IPS-NIHi11 (cell line): ENCODE measurements at places on chromosomes 2 and 18.

DNA sequence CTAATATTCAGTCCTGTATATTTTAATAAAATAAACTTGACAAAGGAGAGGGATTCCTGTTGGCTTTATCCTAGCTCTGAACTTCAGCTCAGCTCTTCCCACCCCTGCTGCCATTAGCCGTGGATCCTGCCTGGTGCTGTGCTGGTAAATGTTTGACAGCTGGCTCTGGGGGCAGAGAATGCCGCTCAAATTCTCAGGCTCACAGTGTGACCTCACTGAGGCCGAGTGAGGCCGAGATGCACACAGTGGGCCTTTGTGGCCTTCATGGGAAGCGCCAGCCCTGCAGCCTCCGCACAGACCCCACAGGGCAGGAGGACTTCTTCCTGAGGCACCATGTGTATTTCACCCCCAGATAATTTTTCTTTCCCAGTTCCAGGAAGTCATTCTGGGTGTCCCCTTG, 16.5 kb upstream of the FAHD2A start:
- no peak for DNase-seq

- DNase-seq = no peak
These were observed 54.2 kb downstream of the ACTR2 start for GRCh38 chr2:65281627-65282351.

DNA sequence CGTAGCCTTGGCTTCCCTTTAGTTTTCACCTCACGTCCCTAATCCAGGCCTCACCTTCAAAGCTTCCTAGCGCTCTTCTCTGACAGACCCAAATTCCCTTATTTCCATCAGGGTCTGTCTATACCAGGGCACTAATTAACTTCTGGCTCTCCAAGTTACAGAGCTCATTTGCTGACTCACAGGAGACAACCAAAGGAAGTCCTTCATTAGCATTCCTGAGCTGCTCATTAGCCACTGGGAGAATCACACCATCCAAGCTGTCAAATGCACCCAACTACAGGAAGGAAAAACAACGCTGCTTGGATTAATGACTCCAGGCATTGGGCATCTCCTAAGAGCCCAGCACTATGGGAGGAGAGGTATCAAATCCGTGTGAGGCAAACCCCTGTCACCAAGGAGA, 109.8 kb upstream of the ALK start:
- DNase-seq = no peak

- DNase-seq = no peak
These were observed 48.9 kb upstream of the RMDN2 start for GRCh38 chr2:37876227-37876626.

- no peak for DNase-seq
These were observed 145.3 kb downstream of the NCKAP5 start for GRCh38 chr2:133422931-133423351.

- no peak for DNase-seq
These were observed 124.4 kb upstream of the SETBP1 start for GRCh38 chr18:44556296-44556695.

GRCh38 chr2:197240421-197241041, 70.0 kb downstream of the ANKRD44 start:
- DNase-seq = no peak

GRCh38 chr2:20300656-20301055, 50.0 kb downstream of the PUM2 start:
- no peak for DNase-seq

DNA sequence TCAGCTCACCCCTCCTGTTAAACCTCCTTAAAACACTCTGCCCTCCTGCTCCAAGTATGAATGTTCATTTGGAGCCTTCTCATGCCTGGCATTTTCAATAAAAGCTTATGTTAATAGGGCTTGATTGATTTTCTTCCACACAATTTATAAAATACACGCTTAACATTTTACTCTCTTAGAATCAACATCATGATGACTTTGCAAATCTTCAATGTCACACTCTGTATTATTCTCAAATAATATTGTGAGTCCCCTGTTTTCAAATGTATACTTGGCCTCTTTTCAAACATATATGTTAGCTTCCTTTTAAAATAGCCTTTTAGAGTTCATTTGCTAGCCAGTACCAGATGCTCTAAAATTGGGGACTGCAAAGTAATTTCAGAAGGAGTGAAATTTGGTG, 520.3 kb downstream of the LRRTM4 start:
- DNase-seq = no peak

DNA sequence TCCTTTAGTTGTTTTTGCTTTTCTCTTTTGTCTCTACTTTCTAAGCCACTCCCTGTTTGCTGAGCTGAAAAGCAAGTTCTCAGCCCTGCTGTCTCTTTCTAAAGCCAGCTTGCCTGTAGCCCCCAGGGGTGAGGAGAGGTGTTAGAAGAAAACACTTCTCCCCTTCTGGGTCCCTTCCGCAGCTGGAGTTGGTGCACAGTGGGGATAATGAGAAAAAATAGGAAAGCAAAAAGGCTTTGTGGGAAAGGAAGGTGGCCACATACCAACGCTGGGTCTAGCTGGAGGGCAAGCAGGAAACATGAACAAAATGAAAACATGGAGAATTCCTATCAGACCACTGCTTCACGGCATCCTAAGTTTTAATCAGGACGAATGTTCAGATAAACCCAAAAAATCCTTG, 15.5 kb upstream of the SLC20A1 start:
- no peak for DNase-seq

DNA sequence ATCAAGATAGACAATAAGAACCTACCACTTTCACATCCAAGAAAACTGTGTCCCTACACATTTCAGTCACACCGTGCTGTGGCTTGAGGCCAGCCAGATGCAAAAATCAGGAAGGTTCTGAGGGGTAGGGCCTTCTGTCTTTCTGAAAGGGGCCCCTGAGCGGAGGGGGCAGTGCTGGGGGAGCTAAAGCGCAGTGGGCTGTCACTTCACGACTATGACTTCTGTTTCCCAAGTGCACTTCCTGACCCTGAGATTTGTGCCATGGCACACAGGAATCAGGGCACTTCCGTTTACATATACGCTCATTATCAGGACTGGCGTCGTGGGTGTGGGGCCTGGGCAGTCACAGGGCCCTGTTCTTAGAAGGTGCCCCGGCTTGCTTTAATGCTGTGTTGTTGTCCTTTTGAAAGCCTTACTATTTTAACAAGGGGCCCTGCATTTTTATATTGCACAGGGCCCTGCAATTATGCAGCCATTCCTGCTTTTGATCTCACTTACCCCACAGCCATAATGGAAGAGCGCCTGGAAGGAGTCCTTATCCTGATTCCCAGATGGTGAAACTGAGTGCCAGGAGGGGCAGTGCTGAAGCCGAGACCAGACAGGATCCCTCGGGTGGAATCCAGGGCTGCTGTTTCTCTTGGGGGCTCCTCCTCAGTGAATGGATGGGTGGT, 620 bp downstream of the NGEF start:
- no peak for DNase-seq

DNA sequence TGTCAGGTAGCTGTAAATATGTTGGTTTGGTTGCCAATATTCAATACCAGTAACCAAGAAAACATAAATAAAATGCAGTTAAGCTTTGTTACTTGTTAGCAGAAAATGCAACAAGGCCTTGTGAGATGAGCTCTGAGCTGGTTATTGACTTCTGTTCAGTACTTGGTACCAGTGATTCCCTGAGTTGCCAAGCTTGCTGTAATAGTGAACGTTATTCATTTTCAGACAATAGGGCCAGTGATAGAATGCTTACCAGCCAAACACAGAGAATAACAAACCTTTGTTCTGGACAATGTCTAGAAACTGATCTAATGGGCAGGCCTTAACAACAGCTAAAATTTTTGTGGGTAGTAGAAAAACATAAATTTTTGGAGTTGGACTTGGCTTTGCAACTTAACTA, 29.5 kb downstream of the RASGRP3 start:
- no peak for DNase-seq

- DNase-seq = no peak
These were observed 28.8 kb downstream of the FBLN7 start for GRCh38 chr2:112166806-112167499.

GRCh38 chr18:60092073-60092472, 192.3 kb downstream of the PMAIP1 start:
- DNase-seq = no peak

GRCh38 chr18:42105394-42105793, 150.4 kb downstream of the PIK3C3 start:
- DNase-seq = no peak

DNA sequence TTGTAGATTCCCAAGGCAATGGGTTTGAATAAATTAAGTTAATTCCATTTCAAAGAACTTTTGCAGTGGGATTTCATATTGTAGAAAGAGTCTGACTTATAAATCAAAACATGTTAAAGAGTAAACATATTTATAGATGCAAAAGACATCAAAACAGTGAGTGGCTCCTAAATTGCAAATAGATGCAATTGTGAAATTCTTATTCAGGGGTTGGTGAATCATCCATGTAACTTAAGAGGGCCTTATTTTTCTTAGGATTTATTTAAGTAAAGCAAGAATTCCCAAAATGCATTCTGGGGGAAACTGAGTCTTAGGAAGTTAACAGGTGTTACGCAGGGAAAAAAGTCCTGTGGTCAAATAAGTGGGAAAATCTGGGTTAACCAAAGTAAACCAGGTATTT, 11.3 kb downstream of the TANC1 start:
- DNase-seq = no peak

GRCh38 chr2:154587739-154588138, 110.8 kb upstream of the KCNJ3 start:
- no peak for DNase-seq

GRCh38 chr18:58359218-58359617, 269.7 kb downstream of the ALPK2 start:
- DNase-seq = no peak

- no peak for DNase-seq
These were observed 55.1 kb downstream of the ADD2 start for GRCh38 chr2:70712916-70713315.

DNA sequence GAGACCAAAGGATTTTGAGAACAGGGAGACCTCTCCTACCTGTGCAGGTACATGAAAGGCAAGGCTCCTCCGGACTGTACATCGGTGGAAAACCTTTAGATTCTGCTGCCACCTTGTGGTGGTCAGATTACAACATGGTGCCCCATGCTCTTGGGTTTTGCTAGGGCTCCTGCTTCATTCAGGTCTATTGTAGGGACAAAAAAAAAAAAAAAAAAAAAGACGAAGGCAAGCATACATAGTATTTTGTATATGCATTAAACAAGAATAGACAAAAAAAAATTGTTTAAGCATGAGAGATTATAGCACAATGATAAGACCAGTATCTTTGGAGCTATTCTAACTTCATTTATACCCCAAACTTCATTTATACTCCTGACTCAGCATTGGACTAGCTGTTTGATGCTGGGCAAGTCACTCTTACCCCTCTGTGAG, 27.4 kb upstream of the SPR start:
- peak; percentile 78 for DNase-seq

GRCh38 chr18:36309436-36310391, 12.2 kb downstream of the FHOD3 start:
- DNase-seq = no peak

DNA sequence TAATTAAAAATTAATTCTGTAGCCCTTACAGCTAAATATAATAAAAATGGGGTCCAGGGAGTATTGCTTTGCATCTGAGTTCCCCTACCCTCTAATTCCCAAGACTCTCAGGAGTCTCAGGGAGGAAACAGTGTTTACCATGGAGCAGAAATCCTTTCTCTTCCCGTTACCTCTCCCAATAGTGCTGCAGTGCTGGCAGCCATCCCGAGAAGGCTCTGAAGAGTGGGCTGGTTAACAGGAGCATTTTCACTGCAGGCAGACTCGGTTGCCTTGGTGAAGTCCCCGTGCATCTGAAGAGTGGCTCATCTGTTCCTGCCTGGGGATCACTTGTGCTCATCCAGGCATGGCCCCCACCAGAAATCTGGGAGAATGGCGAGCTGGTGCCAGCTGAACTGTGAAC, 41.8 kb upstream of the TMEM178A start:
- no peak for DNase-seq

DNA sequence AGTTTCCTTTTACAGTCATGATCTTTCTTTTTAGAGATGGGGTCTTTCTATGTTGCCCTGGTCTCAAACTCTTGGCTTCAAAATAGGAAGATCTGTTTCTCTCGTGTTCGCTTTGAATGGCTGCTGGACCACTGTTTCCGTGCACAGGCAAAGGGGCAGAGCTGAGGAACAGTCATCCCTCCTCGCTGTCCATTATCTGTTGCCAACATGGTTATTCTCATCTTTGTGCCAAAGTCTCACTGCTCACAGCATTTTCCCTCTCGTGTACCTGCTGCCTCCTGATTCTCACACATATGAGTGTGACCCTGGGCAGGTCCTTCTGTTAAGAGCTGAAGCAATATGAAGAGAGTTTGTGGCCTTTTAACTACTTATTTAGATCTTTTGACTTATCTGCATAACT, 28.0 kb upstream of the CCNYL1 start:
- DNase-seq = no peak

- no peak for DNase-seq
These were observed 477.3 kb downstream of the MBD2 start for GRCh38 chr18:53747210-53747609.

DNA sequence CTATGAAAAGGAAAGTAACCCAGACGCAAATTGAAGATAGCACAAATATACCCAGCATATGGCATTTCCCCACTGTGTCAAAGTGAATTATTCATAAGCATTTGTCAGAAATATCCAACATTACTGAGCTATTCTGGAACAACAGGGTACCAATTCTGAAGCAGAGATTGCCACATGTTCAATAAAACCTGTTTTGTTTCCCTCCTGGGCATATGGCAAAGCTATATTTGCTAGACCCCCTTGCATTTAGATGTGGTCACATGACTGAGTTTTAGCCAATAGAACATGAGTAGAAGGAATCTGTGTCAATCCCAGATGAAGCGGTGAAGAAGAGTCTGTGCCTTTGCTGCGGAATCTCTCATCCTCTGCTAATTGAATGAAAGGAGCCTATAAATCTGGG, 296.4 kb upstream of the DLGAP1 start:
- DNase-seq = no peak

GRCh38 chr2:182404975-182405561, 21.8 kb downstream of the PDE1A start:
- DNase-seq = no peak

DNA sequence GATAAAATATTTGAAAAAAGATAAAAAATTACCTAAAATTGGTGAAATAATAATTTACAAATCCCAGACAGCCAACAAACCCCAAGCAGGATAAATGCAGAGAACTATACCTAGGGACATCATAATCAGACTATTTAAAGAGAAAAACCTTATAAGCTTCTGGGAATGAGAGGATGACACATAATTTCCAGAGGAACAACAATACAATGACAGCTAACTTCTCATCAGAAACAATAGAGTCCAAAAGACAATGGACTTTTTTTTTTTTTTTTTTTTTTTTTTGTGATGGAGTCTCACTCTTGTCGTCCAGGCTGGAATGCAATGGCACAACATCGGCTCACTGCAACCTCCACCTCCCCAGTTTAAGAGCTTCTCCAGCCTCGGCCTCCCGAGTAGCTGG, 65.2 kb downstream of the SOCS6 start:
- no peak for DNase-seq

- DNase-seq = no peak
These were observed 204.4 kb upstream of the RASGRP3 start for GRCh38 chr2:33272001-33272400.
